Stimulated activated CD4-positive, alpha-beta T cell treated with anti-CD3 and anti-CD28 coated beads, Interleukin-2, amount 100 ng/mL, for 24 hours (primary cell): ENCODE measurements at places on chromosomes 1 and 21.

DNA sequence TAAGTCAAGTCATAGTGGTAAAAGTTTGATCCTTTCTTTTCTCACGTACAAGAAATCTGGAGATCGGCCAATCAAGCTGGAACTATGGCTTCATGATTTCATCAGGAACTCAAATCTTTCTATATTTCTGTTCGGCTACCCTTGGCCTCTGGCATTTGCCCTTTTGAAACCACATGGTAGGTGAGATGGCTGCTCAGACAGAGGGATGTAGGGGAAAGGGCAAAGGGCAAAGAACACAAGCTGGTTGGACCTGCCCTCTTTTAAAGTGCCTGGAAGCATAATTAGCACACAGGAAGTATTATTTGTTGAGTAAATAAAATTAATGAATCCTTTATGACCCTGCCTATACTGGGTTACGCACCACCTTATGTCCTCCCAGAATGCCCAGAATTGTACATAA lies 11.5 kb upstream of the RGS1 start:
- no peak for DNase-seq

- no peak for DNase-seq
Observed at GRCh38 chr1:244067893-244068292, 16.8 kb downstream of the ZBTB18 start.

DNA sequence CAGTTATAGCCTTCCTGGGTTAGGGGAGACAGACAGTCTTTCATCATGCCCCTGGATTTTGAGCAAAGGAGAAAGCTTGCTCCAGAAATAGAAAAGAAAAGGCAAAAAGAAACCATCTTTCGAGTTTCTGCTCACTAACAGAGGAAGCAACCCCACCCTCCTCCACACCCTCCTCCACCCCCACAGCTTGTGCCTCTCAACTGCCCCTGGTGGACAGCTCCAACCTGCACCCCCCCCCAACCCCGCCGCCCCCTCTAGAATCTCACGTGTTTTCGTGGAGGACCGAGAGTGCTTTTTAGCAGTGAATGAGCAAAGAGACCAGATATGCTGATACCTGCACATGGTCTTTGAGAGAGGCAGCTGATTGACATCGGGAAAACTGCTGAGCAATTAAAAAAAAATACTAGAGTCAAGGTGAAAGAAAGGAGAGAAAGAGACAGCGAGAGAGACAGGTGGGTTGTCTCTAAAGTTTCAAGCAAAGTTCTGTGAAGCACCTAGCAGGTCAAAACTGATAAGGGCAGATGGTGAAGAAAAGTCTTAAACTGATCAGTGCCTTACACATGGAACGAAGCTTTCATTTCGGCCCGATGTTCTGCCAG lies 358.3 kb downstream of the KIF26B start:
- DNase-seq, result no peak

DNA sequence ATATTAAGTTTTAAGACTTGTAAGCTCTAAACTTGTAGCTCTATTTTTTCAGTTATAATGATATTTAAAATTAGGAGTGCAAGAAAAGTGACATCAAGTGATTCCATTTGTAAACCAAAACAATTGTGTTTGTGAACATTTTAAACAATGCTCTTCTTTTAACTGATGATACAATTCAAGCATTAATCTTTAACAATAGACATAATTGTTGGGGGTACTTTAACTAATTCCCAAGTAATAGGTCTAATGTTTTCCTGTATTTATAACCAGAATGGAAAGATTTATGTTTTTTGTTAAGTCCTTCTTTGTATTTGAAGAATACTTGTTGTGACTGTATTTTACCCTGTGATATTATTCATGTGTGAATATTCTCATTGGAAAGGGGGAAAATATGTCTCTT lies 6.8 kb downstream of the ATG4C start:
- no peak for DNase-seq

GRCh38 chr1:34871443-34872132 lies 12.0 kb upstream of the SMIM12 start:
- DNase-seq, result no peak

DNA sequence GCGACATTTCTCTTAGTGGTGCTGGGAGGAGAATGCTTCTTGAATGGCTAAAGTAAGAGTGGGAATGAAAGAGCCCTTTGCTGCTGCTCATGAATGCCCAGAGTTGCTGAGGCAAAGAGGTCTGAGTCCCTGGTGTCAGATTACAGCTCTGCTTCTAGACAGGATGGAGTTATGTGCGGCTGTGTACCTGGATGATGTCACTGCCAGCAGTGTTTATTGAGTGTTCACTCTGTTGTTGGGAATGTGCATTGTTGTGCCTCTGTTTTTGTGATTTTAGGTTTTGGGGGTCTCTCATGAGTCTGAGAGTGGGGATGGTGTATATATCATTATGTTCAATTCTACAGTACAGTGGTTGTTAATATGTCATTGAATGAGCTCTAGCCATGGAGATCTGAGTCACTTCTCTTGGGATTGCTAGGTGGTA lies 2.7 kb downstream of the CDC14A start:
- DNase-seq, result no peak

DNA sequence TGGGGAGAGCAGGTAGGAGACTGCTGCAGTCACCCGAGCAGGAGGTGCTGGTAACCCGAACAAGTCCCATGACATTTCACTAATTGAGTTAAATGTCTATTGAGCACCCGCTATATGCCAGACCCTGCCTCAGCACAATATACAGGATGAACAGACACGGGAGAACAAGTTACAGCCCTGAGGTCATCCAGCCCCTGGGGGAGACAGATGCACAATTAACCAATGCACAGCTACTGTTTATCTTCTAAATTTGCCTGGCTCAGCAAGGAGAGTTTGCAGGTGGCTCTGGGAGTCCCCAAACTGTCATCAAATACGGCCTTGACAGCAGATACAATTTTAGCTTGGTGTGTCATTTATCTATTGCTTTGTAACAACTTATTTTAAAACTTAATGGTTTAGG lies 18.1 kb downstream of the CITED4 start:
- no peak for DNase-seq

- no peak for DNase-seq
Observed at GRCh38 chr1:30697571-30698376, 25.6 kb downstream of the MATN1 start.

DNA sequence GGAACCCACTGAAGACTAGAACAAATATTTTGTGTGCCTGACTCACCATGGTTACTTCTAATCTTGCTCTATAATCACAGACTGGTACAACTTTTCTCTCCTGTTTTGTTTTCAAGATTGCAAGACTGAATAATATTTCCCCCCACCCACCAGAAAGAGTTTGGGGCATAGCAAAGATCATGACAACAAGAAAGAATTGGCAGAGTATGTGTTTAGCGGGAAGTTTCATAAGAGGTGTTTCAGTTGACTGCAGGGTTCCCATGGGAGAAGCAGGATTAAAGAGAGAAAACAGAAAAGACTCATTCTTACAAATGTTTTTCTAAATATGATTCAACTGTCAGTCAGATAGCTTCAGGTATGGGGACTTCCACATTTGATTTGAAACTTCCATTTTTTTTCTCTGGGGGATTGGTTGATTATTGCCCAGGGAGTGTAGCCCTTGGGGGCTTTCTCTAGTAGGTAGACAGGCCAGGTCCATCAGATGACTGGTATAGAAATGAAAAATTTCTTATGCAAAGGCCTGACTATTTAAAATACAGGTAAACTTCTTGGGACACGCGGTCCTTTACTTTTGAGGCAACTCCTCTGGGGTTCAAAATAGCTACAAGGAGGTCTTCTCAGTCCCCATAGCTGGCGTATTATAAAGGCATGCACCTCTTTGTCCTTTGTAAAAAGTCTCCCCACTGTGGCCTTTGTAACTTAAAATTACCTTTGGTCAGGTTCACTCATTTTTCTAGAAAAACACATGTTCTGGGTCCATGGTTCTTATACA lies 13.9 kb downstream of the OR14I1 start:
- no peak for DNase-seq

DNA sequence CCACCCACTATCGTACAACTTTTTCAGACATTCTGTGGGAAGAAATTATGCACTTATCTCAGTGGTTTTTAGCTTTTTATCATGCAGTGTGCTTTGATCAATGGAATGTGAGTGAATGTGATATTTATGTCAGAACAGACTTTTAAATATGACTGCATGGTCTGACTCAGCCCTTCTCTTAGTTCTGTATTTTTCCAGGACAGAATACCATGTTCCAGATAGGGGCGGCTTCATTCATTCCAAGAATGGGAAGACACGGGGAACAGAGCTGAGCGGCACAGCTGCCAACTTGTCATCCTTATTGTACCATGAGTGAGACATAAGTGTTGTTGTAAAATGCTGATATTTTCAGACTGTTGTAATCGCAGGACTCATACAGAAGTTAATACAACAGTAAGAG lies 214.6 kb upstream of the NCAM2 start:
- DNase-seq, result no peak

DNA sequence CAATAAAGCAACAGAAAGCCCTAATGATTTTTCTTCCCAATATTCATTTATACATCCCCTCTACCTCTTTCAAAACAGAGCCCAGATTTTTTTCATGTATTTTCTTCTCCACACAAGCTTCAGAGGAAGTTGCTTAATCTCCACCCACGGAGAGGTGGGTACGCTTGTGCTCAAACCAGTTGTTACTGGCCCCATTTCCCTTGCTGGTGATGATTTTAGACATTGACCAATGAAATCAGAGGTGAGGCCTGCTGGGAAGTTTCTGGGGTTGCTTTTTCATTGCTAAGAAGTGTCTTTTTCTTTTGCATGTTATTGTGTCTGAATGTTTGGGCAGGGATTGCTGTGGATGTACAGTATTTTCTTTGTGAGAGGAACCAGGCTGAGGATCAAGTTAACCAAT lies 448.1 kb upstream of the B3GALT2 start:
- DNase-seq, result no peak

DNA sequence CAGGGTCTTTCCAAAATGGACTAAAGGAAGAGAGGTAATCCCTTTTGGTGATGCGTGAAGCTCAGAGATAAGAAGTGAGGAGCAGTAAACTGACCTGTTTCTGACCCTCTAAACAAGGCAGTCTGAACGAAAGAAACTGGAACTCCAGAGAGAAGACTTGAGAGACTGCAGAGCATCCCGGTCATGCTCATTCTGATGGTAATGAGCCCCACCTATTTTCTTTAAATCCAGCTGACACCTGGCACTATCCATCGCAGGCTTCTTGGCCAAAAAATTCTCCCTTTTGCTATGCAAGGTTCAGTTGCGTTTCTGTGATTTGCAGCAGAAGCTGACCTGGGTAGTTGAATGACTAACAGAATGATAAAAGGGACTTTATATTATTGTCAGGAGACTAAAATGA lies 105.9 kb upstream of the KCNK2 start:
- DNase-seq, result no peak

DNA sequence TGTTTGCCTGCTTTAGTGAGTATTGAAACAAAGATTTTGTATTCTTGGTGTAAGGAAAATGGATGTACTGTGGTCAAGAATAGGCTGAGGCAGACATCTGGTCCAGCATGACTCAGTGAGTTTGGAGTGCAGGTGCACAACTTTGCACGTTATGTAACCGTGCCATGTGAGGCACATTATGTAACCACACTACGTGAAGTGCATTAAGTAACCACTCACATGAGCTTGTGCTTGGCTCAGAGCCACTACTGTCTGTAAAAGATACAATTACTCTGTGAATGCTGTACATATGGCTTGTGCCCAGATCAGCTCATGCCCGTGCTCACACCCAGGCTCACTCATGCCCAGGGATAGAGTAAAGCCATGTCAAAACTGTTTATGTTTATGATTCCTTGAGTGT lies 216.8 kb downstream of the CTH start:
- no peak for DNase-seq

- no peak for DNase-seq
Observed at GRCh38 chr1:101595881-101596374, 359.1 kb downstream of the S1PR1 start.

- peak; percentile 33 for DNase-seq
Observed at GRCh38 chr1:27658951-27659496, 13.0 kb downstream of the IFI6 start.

DNA sequence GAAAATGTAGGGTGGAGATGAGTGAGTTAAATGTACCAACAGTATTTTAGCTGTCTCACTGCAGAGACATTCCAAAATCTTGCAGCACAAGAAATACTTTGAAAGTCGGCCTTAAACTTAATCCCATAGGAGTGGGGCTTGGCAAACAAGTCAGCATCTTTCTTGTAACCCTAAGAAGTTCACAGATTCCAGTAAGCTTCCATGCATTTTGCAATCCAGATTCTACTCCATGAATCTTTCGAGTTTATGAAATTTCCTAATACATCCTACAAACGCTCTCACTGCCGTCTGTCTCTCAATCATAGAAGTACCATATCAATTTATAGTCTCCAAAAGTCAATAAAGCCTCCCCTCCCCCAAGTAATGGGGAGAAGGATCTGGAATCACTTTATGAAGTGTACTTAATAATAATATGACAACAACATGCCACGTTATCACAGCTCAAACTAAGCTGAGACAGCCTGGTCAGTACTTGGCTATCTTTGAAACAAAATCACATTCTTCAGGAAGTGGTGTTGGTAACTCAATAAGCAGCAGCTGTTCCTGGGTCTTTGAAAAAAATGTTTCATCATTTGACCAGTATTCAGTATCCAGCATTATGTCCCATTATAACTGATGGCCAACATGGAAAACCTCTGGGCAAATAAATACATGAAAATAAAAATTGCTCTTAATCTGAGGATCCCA lies 317.4 kb upstream of the RUNX1 start:
- no peak for DNase-seq

GRCh38 chr21:28018741-28019669 lies 973.7 kb downstream of the LTN1 start:
- no peak for DNase-seq

GRCh38 chr1:77688939-77689338 lies 6.5 kb upstream of the ZZZ3 start:
- DNase-seq, result no peak

DNA sequence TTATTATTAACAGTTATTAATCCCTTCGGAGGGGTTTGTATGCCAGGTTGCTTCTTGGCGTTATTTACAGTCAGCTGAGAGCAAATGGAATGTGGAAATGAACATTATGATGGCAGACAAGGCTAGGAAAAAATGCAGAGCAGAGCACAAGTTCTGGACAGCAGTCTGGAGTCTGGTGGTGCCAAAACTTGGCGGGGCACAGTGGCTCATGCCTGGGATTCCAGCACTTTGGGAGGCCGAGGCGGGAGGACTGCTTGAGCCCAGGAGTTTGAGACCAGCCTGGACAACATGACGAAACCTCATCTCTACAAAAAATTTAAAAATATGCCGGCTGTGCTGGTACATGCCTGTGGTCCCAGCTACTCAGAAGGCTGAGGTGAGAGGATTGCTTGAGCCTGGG lies 67.6 kb downstream of the CDC7 start:
- DNase-seq, result no peak

- no peak for DNase-seq
Observed at GRCh38 chr1:234862944-234863515, 253.1 kb upstream of the IRF2BP2 start.
